ENCODE measurements at places on chromosomes 3 and 15.

- no peak for DNase-seq
Measured at GRCh38 chr15:50943638-50944037, 35.2 kb downstream of the AP4E1 start.

DNA sequence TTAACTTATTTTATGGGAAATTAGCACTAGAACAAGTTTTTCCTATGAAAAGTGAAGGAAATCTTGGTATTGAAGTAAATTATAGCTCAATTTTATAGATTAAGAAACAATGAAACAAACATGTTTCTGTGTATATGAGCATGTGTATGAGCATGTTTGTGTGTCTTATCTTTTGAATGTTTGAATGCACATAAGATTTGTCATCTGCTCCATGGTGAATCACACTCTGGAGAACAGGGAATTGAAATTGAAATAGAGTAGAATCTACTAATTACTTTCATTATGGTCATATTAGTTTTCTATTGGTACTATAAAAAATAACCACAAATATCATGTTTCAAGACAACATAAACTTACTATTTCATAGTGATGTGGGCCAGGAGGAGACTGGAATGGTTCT is 646.6 kb downstream of the OTOL1 start:
- DNase-seq = no peak

DNA sequence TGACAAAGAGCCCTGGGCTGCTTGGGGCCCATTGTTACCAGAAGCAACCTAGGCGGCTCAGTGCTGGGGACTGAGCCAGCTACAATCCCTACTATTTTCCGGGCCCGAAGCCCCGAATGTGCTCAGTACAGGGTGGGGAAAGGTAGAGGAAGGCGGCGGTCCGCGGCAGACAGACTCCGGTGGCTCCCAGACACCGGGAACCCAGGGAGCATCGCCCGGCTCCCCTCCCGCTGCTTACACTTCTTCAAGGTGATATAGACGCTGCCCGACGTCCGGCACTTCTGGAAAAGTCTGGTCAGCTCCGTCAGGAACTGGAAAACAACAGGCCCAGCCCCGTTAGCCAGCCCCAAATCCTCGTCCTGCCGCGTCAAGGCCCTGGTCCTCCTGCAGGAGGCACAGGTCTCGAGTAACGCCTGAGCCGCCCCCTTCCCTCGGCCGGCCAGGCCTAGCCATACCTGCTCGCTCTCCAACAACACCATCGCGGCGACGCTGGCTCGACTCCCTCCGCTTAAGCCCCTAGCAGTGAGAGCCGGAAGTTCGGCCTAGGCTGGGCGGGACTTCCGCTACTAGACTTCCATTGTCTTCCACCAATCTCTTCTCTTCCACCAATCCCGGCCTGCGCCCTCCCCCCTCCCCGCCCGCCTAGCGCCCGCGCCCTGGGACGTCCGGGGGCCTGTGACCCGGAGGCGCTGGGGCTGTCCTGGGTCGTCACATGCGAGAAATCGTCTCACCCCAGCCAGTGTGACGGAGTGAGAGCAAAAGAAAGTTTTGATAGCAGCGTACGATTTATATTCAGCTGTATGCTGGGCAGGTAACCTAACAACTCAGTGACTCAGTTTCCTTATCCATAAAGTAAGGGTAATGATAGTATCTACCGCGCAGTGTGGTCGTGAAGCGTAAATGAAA is at the start of gene SRP14:
Gene SRP14 (minus strand): TSS at position 544 of the 906 bp plus-strand sequence. CDS start 65 bp downstream, at position 479.
- peak; percentile 94 for DNase-seq

DNA sequence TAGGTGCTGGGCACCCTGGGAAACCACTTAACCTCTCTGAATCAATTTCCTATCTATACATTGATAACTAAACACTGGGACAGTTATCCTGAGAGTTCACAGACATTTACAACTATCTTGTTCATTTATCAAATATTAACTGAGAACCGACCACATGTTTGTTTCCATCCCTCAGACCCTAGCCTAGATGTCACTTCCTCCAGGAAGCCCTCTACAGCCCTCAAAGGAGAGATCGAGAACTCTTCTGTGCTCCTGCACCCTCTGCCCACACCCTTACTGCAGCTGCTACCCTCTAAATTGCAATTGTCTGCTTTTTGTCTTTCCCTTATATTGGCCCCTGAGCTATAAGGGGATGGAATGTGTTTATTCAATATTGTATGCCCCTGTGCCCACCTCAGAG is 46.1 kb downstream of the SRGAP3 start:
- no peak for DNase-seq

DNA sequence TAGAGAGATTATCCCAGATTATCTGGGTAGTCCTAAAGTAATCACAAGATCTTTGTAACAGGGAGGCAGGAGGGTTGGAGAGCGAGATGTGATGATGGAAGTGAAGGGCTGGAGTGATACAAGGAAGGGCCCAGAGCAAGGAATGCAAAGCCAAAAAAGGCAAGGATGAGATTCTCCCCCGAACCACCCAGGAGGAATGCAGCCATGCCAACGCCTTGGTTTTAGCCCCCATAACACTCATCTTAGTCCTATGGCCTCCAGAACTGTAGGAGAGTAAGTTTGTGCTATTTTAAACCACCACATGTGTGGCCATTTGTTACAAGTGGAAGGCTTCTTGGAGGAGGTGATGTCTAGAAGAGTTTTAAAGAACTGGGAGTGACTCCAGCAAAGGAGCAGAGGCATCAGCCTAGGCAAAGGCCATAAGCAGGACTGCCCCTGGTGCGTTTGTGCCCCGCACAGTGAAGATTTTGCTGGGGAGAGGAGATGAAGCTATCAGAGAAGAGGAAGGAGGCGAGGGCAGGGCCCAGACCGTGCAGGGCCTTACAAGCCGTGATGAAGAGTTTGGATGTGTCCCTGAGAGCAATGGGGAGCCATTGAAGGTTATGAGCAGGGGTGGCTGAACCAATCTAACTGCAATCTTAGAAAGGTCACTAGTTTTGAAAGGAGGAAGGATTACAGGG is 25.3 kb upstream of the CORO2B start:
- DNase-seq = no peak

- no peak for DNase-seq
Measured at GRCh38 chr3:9590282-9590791, 36.7 kb upstream of the LHFPL4 start.

- no peak for DNase-seq
Measured at GRCh38 chr15:81072551-81072950, 61.5 kb upstream of the CFAP161 start.

GRCh38 chr15:31447931-31448634 is 121.4 kb downstream of the KLF13 start:
- DNase-seq = no peak

DNA sequence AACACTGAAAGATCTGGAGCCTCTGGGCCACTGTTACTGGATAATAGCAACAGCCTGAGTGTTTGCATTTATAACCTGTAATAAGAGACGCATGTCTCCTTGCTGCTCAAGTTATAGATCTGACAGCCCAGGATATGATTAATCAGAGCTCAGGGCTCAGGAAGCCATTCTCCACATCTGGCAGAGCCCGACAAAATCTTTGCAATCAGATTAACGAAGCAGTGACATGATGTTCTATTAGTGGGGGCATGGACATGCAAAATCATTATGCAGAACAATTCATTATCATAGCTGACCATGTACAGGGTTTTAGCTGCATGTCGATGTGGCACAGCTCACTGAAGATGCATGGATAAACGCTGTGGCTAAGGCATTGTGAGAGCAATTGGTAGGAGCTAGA is 730.3 kb downstream of the ZNF385D start:
- no peak for DNase-seq

- DNase-seq = no peak
Measured at GRCh38 chr3:46615976-46616375, 3.7 kb downstream of the FAM240A start.

GRCh38 chr3:11555211-11555782 is 88.4 kb downstream of the VGLL4 start:
- no peak for DNase-seq

GRCh38 chr15:67685008-67685599 is 140.2 kb upstream of the SKOR1 start:
- no peak for DNase-seq

- no peak for DNase-seq
Measured at GRCh38 chr3:31265646-31266428, 266.9 kb upstream of the STT3B start.

DNA sequence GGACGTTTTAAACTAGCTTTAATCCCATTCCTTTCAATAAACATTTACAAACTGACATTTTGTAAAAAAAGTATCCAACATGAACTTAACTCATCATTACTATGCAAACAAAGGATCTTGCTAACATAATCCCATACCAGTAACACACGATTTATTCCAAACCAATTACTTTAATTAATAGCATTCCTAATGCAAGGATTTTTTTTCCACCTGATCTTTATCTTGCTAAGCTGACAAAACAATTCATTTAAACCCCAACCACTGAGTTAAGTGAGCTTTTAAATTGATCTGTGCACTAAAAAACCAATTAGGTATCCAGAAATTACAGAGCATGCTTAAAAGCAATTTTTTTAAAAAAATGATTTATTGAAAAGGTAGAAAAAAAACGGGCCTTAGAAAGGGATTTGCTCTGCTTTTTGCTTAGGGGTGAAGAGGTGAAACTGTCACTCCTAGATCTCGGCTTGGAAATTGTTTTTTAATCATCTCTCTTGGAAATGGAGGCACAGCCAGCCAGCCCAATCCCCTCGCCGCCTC is 1.2 kb downstream of the SH3BP5 start:
- DNase-seq = no peak

DNA sequence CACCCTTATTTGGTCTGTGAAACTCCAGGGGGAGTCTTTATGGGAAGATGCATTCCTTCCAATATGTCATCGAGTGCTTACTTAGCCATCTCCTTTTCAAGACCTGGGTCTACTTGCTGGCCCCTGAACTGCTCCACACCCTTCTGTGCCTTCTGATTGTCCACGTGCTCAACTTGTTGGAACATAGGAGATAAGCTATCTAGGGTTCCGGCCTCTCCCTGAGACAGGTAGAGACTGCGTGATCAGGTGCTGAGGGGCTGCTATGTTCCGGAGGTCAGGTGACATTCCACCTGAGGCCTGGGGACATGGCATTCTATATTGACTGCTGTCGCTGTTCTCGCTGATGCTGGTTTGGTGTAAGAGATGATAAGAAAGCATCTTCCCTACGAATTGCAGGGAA is 65.6 kb downstream of the ATP1B3 start:
- no peak for DNase-seq

DNA sequence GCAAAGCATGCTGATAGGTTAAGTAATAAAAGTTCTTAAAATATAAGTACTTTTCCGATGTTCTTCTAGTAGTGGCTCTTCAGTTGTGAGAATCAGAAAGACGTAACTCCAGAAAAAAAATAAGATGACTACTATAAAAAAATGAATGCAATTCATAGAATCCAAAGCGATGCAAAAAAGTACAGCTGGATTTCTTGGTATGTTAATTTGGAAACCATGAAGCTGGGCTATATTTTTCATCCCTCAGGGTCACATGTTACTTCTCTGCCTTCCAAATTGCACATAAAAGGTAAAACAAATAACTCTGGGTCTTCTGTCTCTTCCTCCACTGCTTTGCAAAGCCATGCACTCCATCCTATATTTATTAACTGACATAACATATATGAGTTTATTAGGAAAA is 843.9 kb upstream of the DPPA4 start:
- no peak for DNase-seq

DNA sequence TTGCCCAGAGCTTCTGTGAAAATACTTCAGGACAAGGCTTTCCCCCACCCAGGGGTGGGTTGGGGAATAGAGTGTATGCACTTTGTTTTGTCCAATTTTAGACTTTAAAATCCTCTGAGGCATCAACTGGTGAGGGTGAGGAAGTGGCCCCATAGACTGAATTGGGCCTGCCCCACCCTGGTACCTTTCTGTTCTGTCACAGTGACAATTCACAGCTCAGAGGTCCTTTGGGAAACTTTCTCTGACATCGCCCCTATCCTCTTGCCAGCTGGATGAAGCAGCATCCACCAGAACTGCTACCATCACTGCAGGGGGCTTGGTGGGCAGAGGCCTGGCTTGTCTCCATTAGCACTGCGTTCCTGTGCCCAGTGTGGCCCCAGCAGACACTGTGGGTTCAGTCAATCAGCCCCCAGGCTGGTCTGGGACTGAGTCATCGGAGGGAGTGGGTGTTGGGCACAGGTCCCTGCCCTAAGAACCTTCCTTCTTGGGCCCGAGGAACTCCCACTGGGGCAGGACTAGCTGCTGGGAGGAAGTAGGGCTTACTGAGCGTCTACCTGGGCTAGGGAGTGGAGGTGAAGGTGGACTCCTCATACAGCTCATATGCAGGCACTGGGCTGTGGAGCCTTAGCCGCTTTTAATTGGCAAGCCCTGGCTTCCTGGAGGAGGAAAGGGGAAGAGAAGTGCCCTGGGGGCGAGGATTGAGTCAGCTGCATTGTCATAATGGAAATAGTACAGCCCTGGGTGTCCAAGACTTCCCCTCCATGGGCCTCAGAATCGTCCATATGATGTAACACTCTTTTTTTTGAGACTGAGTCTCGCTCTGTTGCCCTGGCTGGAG is 1.5 kb upstream of the PPM1M start:
- peak; percentile 80 for DNase-seq

DNA sequence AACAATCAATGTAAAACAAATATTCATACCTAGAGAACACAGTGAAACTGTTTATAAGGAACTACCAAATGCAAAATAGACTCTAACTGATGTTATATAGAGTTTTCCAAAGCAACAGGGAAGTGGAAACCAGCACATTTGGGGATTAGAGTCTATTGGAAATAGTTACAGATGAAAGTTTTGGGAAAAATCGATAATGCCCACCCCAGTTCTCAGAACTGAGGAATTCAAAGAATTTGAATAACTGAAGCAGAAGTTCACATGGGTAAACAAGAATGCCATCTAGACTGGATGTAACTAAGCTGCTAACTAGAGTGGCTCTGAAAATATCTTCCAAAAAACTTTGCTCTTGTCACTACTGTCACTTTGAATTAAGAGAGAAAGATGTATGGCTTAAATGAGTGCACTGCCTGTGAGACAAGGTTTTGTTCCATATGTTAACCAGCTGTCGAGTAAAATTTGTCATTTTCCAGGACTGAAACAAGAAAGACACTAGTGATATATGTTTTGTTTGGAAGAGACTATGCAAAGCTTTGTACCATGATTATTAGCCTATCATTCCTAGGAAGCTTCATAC is 9.2 kb upstream of the DENND4A start:
- DNase-seq = no peak

GRCh38 chr15:74727727-74728126 is 2.4 kb upstream of the CYP1A1 start:
- DNase-seq = no peak

- no peak for DNase-seq
Measured at GRCh38 chr3:119367000-119367399, 72.8 kb downstream of the ARHGAP31 start.

- DNase-seq = no peak
Measured at GRCh38 chr15:68691705-68692104, 112.9 kb downstream of the CORO2B start.

Data from GM10248 (cell line).